Activated naive CD8-positive, alpha-beta T cell treated with anti-CD3 and anti-CD28 coated beads for 36 hours (primary cell): ENCODE measurements at places on chromosomes 12 and 14.
A peak's percentile ranks its signal among the peaks of the same experiment; 100 is the strongest.

DNA sequence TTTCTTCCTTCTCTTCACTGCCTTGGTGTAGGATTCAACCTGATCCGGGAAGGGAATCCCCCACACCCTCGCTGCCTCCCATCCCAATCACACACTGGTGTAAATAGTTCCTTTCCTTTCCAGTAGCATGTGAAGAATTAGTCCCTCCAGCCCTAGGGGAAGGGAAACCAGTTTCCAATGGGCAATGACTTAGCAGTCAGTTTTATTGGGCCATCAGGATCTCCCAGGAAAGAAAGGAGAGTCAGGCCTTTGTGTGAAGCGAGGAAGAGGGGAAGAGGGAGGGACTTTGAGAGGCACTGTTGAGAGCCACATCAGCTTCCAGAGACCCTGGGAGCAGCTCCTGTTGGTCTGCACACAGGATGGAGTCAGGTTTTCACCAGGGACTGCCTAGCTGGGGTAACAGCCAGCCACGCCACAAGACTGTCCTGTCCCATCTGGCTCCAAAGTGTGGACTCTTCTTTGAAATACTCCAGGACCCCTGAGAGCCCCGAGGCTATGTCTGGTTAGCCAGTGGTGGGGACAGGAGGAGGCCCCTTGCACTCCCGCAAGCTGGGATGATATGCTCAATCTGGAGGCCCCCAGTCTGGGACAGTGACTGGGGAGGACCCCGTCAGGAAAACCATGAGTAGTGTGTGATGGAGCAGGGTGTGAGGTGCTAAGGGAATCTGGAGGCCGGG lies 27.9 kb downstream of the MOAP1 start:
- DNase-seq: no peak

- DNase-seq: no peak
These were observed 1.7 kb downstream of the RDH16 start for GRCh38 chr12:56955631-56956256.

DNA sequence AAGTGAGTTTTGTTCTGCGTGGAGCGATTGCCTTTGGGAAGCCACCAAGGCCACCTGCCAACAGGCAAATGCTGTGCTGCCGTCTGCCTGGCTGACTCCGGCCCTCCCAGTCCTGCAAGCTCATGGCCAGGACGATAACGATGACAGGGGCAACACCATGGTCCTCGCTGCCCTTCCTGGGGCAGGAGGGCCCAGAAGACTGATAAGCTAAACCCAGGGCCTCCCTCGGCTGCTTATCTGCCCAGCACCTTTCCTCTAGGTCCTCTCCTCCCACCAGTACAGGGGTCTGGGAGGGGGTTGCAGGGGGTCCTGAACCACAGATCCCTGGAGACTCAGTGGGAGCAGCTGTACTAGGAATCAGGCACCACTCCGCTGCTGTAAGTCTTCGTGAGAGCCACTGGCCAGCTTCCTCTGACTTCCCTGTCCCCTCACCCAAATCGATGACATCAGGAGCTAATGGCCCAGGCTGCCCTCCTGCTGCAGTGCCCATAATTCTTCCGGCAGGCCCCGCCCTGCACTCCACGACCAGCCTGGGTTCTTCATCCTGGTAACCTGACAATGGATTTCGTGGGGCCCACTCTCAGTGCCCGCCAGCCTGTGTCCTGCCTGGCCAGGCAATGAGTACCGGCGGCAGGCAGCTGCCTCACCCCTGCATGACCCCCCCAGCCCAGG lies 5.1 kb downstream of the ANKRD9 start:
- DNase-seq: no peak

DNA sequence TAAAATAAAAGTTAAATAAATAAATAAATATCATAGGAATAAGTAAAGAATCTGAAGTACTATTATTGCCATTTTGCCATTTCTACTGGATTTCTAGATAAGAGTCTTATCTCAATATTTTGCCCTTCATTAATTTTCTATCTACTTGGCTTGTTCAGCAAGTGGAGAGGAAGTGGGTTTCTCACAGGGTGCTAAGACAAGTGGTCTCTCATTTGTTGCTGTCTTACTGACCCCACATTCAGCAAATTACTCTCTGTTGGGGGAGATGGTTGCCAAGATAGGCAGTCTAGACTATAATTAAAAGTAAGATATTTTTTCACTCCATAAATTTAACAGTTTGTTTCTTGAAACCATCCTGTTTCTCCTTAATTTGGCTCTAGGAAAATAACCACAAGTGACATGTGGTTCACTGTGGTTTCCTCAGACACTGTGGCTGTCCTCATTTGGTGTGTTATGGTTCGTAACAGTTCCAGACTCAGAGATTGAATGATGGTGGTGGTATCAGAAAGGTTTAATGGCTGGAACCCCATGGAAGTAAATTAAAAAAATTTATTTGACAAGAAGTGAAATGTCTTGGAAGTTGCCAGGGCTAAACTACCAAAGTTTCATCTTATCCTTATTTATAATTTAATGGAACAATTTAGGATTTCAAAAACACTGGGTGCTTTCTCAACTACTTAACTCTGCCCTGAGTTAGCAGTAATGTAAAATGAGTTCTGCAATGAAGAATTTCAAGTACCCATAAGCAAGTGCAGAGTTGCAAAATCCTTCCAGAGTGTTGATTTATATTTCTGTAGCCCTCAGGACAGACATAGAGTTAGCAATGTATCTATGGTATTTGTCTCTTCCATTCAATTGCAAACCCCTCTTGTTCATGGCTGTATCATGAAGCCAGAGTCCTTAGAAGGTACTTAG lies 214.8 kb downstream of the MSRB3 start:
- no peak for DNase-seq

DNA sequence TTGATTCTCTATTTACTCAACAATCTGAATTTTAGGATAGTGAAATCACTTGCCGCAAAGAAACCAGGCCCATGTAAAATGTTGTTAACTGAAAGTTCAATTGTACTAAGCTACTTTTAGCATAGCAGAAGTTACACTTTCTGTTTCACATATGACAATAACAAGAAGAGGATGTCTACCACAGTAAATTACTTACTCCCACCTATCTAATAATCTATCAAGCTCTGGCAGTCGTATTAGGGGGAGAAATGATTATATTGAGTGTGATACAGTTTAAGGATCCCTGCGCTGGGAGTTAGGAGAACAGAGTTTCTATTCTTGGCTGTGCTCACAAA lies 66.5 kb upstream of the CAND1 start:
- DNase-seq: no peak

- no peak for DNase-seq
These were observed 1.9 kb downstream of the TMTC3 start for GRCh38 chr12:88144037-88144436.

- DNase-seq: no peak
These were observed 7.2 kb downstream of the MVK start for GRCh38 chr12:109580684-109581333.

- no peak for DNase-seq
These were observed 48.3 kb downstream of the SLC41A2 start for GRCh38 chr12:104909761-104910160.

DNA sequence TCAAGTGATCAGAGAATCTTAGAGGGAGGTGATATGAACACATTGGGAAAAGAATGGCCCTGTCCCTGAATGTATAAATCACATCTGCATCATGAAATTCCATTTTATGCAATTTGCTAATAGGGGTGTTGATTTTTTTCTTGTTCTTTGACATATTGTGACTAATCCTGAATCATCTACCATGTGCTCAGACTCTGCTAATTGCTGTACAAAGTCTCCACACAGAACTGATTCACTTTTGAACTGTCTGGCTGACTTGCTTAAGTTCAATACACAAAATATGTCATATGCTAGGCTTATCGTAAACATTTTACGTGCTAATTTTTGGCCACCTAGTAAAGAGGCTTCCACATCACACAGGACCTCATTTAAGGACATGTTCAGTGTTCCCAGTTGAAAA lies 2.6 kb downstream of the TMEM132D start:
- DNase-seq: no peak

- no peak for DNase-seq
These were observed 7.4 kb downstream of the UBE2N start for GRCh38 chr12:93434256-93434865.

GRCh38 chr12:26868447-26869103 lies 35.6 kb upstream of the ITPR2 start:
- no peak for DNase-seq

DNA sequence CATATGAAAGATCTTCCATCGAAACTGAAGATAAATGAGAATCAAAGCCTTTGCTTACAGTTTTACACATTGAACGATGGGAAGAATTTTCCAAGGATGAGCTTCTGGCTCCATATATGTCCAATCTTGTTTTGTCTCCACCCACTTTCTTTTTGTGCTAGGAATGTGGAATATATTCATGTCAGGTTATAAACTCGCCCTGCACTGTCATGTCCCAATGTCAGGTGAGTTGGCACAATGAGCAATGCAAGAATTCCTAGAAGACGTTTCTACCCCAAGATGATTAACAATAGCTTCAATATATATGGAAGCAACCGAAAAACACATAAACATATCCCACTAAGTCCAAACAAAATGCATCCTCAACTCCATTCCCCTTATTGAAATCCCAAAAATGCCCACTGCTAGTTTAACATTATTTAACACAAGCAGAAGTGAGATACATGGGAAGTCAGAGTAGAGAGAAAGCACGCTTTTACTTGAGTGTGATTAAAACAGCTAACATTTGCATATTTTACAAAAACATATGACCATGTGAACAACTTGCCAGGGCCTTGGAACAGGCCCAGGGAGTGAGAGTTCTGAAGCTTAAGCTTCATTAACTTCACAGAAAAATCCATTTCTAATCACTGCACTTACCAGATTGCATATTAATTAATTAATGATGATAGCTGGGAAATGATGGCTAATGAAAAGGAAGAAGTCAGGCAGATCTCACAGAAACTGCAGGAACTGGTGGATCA lies 233.9 kb downstream of the GXYLT1 start:
- no peak for DNase-seq

DNA sequence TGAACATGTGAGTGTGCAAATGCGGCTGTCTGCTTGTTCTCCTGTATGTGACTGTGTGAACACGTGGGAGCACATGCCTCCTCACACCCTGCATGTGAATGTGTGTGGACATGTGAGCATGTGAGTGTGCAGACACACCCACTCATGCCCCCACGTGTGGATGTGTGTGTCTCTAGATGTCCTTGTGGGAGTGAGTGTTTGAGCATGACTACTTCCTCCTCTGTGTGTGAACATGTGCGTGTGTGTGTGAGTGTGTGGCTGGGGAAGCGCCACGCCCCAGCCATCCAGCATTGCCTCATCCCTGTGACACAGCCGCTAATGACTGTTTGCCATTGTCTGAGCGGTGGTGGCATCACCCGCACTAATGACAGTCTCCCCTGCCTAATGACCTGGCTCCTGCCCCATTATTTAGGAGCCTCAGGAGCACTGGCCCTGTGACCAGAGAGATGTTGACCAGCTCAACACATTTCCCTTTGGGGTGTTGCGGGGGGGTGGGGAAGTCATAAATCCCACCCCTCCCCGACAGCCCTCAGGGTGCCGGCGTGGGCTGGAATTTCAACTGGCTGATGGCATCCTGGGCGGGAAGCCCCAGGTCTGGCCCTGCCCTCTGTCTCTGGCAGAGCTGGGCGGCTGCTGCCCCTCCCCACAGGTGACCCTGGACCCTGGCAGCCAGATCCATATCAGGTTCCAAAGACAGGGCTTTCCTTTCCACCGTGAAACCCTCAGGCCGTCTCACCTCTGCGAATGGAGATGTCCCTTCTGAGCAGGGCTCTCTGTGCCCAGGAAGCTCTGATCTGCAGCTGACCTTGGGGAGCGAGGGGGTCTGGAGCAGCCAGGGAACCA lies 11.5 kb upstream of the KRT80 start:
- peak; percentile 22 for DNase-seq

DNA sequence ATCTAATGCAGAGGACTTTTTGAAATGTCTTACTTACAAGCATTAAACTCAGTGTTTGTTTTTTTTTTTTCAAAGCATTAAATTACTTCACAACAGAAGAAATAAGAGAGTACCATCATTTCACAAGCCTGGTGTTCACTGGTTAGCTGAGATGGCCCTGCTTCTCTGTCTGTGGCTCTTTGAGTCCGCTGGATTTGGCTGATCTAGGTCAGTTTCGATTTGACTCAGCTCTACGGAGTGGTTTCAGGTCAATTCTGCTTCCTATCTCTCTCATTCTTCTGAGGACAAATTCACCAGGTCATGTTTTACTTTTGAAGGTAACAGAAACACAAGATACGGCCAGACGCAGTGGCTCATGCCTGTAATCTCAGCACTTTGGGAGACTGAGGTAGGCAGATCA lies 1066.1 kb downstream of the FLRT2 start:
- DNase-seq: no peak

DNA sequence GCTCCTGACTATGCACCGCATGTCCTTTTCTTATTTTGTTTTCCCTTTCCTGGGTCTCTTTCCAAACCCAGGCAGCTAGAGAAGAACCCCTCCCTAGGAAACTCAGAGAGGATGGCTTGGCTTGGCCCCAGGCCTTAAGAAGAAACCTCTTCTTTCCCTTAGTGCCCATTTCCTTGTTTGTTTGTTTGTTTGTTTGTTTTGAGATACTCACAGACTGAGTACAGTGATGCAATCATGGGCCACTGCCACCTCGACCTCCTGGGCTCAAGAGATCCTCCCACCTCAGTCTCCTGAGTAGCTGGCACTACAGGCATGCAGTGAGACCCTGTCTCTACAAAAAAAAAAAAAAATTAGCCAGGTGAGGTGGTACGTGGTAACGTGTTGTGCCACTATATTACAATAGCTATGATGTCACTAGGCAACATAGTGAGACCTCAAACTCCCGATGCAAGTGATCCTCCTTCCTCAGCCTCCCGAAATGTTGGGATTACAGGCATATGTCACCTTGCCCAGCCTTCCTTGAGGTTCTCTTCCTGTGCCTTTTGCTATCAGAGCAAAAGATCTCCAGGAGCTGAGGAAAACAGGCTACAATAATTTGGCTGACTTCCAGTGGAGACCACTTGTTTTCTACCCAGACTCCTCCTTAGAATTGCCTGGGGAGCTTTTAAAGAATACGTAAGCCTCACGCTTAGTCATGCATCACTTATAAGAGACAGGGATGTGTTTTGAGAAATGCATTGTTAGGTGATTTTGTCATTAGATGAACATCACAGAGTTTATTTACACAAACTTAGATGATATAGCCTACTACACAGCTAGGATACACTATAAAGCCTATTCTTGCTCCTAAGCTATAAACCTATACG lies 34.5 kb upstream of the LGALS3 start:
- DNase-seq: no peak

DNA sequence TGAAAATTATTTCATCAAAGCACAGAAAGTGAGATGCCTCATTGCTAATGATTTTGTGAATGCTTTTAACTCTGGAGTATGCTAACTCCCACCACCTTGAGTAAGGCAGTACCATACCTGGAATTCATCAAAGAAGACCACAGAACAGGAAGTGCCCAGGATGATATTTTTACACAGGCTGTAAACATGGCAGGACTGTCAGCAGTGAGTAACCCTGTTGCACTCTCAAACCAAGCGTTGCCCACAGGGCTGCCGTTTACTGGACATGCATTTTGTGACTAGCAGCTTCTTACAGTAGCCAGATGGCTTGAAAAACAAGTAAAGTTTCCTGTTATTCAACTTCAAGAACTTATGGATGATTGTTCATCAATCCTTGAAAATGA lies 42.4 kb downstream of the RALGAPA1 start:
- peak; percentile 31 for DNase-seq

- no peak for DNase-seq
These were observed 387.5 kb downstream of the BCAT1 start for GRCh38 chr12:24561411-24561871.

- no peak for DNase-seq
These were observed 259.6 kb downstream of the AKAP6 start for GRCh38 chr14:32588448-32589320.
